ENCODE measurements at places on chromosomes 16 and 17.

DNA sequence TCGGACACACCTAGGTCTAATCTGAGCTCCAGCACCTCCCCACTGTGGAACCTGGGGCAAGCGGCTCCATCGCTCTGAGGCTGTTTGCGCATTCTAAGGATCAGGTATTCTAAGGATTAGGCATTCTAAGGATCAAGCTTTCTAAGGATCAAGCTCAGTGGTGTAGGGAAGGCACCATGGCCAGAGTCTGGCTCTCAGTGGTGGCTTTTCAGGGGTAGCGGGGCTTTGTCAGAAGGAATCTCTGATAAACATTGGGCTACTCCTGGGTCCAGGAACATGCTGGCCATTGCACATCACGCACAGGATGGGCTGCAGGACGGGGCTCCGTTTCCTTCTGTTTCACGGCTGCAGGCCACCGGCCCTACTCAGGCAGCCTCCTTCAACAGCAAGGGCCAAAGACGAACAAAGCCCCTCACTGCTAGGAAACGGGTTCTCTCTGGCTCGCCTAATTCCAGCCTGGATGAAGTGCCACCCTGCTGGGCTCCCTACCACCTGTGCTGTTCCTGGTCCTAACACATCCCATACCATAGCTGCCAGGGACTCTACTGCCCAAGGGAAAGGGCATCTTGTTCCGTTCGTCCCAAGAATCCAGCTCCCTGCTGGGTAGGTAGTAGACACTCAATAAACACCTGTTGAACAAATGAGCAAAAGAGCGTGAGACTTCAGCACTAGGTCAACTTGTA, 5.5 kb downstream of the C1QTNF1 start:
- DNase-seq = no peak
- H3K36me3 ChIP-seq = no peaks in the 10 kb centered on the region
- H3K27me3 ChIP-seq = peaks cover 10% of the 10 kb centered on the region
- H3K4me3 ChIP-seq = no peak overlapping the region

DNA sequence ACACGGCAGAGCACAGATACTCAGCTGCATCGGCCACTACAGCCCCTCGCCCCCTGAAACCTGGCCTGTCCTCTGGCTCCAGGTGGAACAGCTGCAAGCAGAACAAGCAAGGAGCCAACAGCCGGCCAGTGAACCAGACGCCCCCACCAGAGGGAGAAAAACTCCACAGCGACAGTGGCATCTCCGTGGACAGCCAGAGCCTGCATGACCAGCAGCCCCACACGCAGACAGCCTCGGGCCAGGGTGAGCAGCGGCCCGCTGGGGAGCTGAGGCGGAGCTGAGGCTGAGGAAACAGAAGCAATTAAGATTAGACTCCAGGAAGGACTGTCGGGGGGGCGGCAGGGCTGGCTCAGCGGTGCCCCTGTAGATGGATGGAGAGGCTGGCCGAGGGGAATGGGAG, 16.7 kb downstream of the NGFR start:
- H3K27ac ChIP-seq = no peak overlapping the region
- H3K4me1 ChIP-seq = no peaks in the 10 kb centered on the region
- DNase-seq = no peak
- no peaks in the 10 kb centered on the region for H3K36me3 ChIP-seq

DNA sequence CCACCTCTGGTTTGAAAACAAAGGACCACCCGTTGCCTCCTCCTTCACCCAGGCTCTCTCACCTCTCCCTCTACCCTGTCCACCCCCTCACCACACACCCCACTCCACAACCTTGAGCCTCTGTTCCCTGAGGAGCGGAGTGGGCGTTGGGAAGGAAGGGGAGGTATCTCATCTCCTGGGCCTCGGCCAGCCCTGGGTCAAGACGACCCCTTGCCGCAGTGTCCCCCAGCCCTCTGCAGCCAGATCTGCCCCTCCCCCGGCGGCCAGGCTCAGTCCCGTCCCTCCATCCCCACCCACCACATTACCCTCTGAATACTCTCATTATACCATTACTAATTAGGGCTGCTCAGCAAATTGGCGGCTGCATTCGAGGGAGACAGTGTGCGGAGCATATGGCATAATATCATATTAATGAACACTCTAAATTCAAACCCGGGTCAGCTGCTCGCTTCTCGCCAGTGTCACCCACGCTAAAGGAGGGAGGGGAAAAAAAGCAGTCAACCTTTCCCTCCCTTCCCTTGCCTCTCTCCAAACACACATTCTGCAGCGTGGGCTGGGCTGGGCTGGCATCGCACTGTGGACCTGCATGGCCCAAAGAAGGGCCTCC, 123.2 kb upstream of the LHX1 start:
- no peak overlapping the region for H3K27ac ChIP-seq
- H3K36me3 ChIP-seq = no peaks in the 10 kb centered on the region
- peaks cover 12% of the 10 kb centered on the region for H3K27me3 ChIP-seq
- H3K4me3 ChIP-seq = no peak overlapping the region

- peaks cover 7% of the 10 kb centered on the region for H3K4me1 ChIP-seq
- no peak overlapping the region for H3K4me3 ChIP-seq
- H3K36me3 ChIP-seq = peaks cover 7% of the 10 kb centered on the region
- no peak overlapping the region for H3K27ac ChIP-seq
Observed at GRCh38 chr16:81516478-81517149, 72.0 kb downstream of the CMIP start.

DNA sequence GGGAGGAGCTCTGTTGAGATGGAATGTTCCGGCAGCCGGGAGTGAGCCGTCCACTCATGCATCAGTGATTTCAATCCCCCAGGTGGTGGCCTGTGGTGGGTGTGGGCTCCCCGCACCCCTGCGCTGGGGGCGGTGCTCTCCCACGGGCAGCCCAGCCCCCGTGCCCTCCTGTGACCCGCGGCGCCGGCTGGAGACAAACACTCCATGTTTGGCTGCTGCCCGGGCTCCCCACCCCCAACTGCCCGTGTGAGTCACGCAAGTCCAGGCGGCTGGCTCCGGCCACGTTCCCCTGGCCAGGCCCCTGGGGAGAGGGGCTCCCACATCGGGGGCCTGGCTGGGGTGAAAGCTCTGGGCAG, 29.4 kb downstream of the CACNA1H start:
- no peak overlapping the region for H3K4me3 ChIP-seq
- H3K27ac ChIP-seq = no peak overlapping the region
- no peaks in the 10 kb centered on the region for H3K4me1 ChIP-seq
- no peaks in the 10 kb centered on the region for H3K36me3 ChIP-seq
- H3K27me3 ChIP-seq = no peaks in the 10 kb centered on the region
- DNase-seq = no peak

GRCh38 chr17:70074956-70075355, at the start of gene KCNJ16:
TSS of gene KCNJ16 (plus strand) at chr17:70075225. CDS start at chr17:70132088, 56,863 bp downstream.
- H3K27ac ChIP-seq = no peak within 1 kb of the TSS
- no peaks in the 10 kb centered on the region for H3K36me3 ChIP-seq
- H3K4me1 ChIP-seq = no peaks in the 10 kb centered on the region
- no peak within 1 kb of the TSS for H3K4me3 ChIP-seq

GRCh38 chr17:4616476-4616875, 25.0 kb downstream of the ALOX15 start:
- no peaks in the 10 kb centered on the region for H3K4me1 ChIP-seq
- no peak for DNase-seq
- H3K27me3 ChIP-seq = no peaks in the 10 kb centered on the region
- no peak overlapping the region for H3K4me3 ChIP-seq
- no peaks in the 10 kb centered on the region for H3K36me3 ChIP-seq

GRCh38 chr16:66255647-66256046, 110.8 kb upstream of the CDH5 start:
- no peaks in the 10 kb centered on the region for H3K27me3 ChIP-seq
- DNase-seq = no peak
- no peaks in the 10 kb centered on the region for H3K36me3 ChIP-seq
- no peak overlapping the region for H3K4me3 ChIP-seq
- no peak overlapping the region for H3K27ac ChIP-seq

GRCh38 chr17:67053438-67054000, 9.2 kb downstream of the CACNG1 start:
- H3K27me3 ChIP-seq = no peaks in the 10 kb centered on the region
- DNase-seq = no peak
- no peaks in the 10 kb centered on the region for H3K36me3 ChIP-seq
- H3K4me1 ChIP-seq = no peaks in the 10 kb centered on the region
- H3K27ac ChIP-seq = no peak overlapping the region

- no peak overlapping the region for H3K4me3 ChIP-seq
- no peaks in the 10 kb centered on the region for H3K4me1 ChIP-seq
- no peaks in the 10 kb centered on the region for H3K27me3 ChIP-seq
- DNase-seq = no peak
- peaks cover 20% of the 10 kb centered on the region for H3K36me3 ChIP-seq
- H3K27ac ChIP-seq = no peak overlapping the region
Observed at GRCh38 chr17:48382989-48383388, 47.0 kb downstream of the SKAP1 start.

- no peaks in the 10 kb centered on the region for H3K36me3 ChIP-seq
- H3K4me3 ChIP-seq = no peak overlapping the region
- no peak overlapping the region for H3K27ac ChIP-seq
- no peak for DNase-seq
- H3K4me1 ChIP-seq = no peaks in the 10 kb centered on the region
Observed at GRCh38 chr16:77919761-77920415, 102.5 kb upstream of the CLEC3A start.

- no peak for DNase-seq
- H3K4me1 ChIP-seq = no peaks in the 10 kb centered on the region
- H3K27me3 ChIP-seq = no peaks in the 10 kb centered on the region
- H3K36me3 ChIP-seq = peaks cover 78% of the 10 kb centered on the region
Observed at GRCh38 chr16:15035163-15035729, 20.6 kb downstream of the NTAN1 start.

- H3K4me1 ChIP-seq = peaks cover 3% of the 10 kb centered on the region
- no peak overlapping the region for H3K27ac ChIP-seq
- DNase-seq = no peak
- no peak overlapping the region for H3K4me3 ChIP-seq
Observed at GRCh38 chr17:45907750-45908395, 13.5 kb downstream of the MAPT start.
